ENCODE measurements at places on chromosomes 5 and 9.

DNA sequence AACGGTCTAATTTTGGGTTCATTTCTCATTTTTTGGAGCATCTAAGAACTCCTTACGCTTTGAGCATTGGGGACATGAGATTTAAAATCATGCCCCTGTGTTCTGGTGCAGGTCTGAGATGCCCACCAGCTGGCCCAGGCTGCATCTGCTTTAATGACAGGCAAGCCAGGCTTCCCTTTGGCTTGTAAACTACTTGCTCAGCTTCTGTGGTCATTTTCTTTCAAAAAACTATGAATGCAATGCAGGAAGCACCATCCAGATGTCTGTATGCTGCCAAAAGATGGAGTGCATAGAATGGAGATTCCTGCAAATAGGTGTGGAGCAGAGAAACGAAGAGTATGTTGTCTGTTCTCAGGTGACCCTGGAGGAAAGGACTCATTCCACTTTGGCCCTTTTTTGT is 399.9 kb upstream of the ADAMTSL1 start:
- DNase-seq: no peak

DNA sequence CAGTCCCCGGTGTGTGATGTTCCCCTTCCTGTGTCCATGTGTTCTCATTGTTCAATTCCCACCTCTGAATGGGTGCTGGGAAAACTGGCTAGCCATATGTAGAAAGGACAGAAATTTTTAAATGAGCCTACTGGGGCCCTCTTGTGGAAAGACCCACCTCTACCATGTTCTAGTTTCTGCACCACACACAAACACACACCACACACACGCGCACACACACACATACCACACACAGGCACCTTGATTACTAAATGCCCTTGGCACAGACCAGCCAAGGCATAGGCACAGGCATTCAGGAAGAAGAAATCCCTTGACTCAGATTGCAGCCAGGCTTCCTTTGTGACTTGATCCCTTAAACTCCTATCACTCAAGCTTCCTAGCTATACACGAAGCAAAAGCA is 60.5 kb downstream of the SIL1 start:
- peak; percentile 38 for DNase-seq

- DNase-seq: no peak
Observed at GRCh38 chr9:113566016-113566711, 102.6 kb downstream of the RGS3 start.

DNA sequence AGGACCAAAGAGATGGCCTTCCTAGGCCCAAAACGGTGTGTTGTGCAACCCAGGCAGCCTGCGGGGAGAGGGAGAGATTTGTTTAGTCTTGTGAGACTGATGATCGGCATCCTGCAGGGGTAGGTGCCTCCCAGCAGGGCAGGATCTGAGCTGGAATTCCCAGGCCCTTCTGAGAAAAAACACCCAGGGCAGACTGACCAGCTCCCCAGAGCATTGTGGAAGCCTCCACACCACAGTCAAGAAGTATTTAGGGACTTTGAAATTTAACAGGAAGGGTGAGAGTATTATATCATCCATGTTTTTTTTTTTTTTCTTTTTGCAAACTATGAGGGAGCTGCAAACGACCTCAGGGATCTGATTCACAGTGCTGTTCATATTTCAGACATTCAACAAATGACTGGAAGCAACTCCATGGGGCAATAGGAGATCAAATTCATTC is 104.5 kb upstream of the LHFPL2 start:
- DNase-seq: no peak

DNA sequence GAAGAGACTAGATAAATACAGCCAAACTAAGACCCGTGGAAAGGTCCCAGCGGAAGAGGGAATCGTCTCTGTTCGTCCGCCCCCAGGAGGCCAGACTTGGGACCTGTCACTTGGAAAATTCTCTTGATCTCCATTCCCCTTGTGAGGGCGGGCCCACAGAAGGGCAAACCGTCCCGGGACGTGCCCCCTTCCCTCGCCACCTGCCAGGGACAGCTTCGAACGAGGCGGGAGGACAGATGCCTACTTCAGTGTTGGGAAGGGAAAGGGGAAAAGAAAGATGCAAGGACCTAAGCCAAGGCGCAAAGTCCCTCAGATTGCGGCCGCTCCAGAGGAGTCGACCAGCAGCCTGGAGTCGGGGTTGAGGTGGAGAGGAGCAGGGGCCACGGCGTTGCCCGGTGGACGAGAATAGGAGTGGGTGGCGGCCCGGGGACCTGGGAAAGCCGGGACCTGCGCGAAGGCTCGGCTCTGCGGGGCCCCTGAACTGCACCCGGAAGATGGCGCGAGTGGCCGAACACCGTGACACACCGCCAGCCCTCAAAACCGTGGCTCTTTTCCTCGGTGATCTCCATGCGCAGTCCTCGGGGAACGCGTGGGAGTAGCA is 4.4 kb upstream of the EBF1 start:
- no peak for DNase-seq

DNA sequence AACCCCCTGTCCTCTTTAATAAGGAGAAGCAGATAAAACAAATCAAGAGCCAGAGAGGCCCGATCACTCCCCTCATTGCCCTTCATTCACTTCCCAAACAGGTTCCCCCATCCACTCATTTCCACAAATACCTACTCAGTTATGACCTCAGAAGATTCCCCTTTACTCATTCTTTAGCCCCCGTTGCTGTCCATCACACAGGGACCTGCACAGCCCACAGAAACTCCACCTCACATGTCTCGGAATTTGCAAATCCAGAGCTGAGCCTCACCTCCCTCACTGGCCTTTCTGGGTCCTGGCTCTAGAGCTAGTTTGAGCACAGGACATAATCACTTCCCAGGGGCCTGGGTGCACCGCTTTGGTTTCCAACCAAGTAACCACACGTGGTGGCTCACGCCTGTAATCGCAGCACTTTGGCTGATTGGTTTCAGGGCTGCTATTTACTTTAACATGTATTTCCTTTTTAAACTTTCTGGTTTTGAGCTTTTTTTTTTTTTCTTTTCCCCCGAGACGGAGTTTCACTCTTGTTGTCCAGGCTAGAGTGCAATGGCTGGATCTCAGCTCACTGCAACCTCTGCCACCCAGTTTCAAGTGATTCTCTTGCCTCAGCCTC is 17.8 kb downstream of the ATP6V0E1 start:
- no peak for DNase-seq

DNA sequence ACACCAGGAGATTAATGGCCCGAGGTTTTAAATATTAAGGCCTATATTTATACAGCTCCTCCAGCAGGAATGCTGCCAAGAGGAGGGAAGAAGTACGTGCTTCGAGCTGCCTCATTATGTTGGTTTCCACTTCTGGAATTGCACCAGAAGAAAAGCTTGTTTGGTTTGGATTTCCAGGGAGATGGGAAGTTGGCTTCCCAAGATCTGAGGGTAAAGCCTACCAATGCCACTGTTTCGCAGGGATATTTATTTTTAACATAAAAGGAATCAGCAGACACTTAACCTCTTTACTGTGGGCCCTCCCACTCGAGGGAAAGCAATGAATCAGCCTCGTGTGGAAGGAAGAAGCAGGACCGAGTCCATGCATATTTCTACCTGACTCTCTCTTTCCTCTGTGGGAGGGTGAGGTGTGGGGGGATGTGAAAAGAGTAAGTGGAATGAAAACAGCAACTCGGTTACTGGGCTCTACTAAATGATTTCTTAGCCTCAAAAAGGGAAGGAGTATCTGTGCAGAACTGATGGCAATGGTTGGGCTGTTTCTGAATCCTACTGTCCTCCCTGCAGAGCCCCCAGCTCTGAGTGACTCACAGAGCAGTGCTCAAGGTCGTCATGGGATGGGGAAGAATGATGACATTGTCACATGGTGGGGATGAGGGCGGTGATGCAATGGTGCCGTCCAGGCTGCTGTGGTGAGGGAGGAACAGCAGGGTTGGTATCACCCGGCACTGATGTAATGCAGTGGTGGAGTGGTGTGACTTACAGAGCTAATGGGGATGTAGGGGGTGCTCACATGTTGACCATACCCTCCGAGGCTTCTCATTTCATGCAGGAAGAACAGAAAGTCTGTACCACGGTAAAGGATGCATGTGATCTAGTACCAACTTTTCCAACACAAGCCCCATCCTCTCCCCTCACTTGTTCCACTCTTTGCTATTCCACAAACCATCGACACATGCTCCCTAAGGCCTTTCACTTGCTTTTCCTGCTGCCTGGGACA is 215.0 kb upstream of the PANK3 start:
- DNase-seq: peak; percentile 63

DNA sequence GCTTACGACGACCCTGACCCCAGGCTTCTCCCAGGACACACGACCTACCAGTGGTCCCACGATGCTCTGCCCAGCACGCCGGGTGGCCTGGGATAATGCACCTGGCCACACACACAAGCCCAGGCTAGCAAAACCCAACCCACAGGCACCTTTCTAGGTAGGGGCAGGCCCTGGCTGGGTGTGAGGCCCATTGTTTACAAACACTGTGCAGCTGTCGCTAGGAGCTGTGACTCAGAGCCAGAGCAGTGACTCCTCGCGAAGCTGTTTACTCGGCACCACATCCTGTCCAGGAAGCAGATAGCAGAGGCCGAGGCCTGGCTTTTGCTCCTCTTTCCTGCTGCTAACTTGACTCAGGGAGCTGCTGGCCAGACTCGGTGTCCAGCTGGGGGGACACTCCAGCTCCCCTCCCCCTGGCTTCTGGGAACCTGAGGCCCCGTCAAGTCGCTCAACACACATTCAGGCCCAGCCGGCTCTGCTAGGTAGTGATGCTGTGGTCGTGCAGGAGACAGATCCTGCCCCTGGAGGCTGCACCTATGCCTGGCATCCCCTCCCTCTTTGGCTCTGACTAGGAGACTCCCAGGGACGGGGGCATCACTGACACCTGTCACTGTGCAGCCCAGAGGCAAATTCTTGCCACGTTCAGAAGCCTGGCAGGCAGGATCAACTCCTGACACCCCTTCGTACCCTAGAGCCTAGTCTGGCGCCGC is 12.8 kb upstream of the RALGDS start:
- peak; percentile 86 for DNase-seq

- DNase-seq: no peak
Observed at GRCh38 chr9:83209188-83209731, 146.3 kb upstream of the RASEF start.

DNA sequence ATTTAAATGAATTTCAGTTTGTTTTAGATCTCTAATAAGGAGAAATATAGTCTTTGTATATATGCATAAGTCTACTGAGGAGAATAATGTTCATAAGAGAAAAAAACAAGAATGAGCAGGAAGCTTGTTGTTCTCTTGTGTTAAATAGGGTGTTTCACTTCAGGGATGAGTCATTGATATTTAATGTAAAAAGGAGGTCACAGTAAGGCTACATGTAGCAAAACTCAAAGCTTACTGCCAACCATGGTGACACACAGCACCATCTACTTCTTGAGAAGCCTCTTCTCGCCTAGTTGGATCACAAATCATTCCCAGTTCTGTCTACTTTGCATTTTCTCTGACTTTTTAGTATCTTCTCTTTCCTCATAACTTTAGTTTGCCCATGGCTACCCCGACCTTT is 1466.0 kb upstream of the C9orf72 start:
- DNase-seq: peak; percentile 3

Measured in fibroblast of the aortic adventitia (primary cell).